ENCODE measurements at places on chromosomes 5 and 9.

- DNase-seq = no peak
These were observed 14.6 kb upstream of the ARSI start for GRCh38 chr5:150317048-150318003.

DNA sequence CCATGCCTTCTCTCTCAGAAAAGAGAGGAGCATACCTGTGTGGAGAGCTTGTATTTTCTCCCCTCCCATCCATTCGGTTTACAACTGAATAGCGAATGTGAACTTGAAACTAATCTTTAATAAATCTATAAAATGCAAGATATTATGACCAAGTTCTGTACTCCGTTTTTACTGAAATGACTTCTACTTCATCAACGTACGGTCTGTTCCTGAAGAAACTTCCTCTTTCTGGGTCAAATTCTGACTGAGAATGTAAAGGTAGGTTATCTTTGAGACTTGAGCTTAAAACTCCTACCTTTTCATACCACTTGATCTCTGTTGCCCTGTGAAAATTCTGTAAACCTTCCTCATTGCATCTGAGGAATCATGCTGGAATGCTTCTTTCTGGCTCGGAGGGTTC, 4.2 kb upstream of the CTNNAL1 start:
- DNase-seq = no peak

GRCh38 chr5:151183456-151184245, 26.1 kb upstream of the ANXA6 start:
- DNase-seq = peak; percentile 28

GRCh38 chr5:159734366-159734765, 181.9 kb upstream of the ADRA1B start:
- no peak for DNase-seq

GRCh38 chr5:58012801-58013315, 447.0 kb downstream of the PLK2 start:
- no peak for DNase-seq

DNA sequence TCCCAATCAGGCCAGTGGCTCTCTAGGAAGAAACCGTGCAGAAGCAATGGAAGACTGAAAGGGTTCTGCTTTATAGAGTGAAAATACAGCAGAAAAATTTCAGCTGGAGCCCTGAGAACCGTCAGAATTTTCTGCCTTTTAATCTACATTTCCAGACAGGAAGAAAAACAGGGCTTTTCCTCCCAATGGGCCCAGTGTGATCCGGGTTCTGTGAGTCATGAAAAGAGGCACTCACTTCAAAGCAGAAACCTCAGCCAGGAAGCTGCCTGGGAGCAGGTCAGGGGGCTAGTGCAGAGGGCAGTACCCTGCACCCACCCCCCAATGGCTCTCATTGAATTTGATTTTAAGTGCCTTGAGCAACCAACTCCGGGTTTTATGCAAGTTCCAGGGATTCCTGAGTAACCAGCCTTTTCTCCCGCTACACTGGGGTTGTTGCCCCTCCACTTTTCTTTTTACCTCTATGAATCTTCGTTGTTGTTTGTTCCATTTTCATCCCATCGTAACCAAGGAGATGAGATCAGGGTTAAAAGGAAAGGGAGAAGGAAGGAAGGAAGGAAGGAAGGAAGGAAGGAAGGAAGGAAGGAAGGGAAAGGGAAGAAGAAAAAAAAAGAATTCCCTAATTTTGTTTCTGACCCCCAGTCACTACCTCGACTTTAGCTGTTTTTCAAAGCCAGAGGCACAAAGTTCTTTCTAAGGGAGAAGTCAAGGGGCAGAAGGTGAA, 1.3 kb downstream of the BARHL1 start:
- DNase-seq = no peak

DNA sequence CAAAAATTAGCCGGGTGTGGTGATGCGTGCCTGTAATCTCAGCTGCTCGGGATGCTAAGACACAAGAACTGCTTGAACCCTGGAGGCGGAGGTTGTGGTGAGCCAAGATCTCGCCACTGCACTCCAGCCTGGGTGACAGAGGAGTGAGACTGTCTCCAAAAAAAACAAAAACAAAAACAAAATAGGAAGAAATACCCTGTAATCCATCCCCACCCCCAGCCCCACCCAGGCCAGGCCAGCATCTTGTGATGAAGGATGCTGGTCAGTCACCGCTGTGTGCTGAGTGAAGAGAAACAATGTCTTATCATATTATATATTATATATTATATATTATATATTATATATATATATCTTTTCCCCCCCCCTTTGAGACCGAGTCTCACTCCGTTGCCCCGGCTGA, 15.4 kb upstream of the CCIN start:
- DNase-seq = no peak

- no peak for DNase-seq
These were observed 186.0 kb downstream of the PAX5 start for GRCh38 chr9:36847781-36848673.

DNA sequence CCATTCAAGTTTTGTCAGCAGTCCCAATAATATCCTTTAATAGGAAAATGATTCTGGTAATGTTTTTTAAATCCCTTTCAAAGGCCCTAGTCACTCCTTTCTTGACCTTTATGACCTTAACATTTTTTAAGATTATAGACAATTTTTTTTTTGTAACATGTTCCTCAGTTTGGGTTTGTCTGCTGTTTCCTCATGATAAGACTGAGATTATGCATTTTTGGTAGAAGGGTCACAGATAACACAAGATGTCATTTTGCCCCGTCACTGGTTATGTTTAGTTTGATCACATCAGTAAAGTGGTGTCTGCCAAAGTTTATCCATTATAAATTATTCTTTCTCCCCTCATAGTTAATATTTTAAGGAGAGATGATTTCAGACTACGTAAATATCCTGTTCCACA, 16.0 kb upstream of the PTPDC1 start:
- no peak for DNase-seq

DNA sequence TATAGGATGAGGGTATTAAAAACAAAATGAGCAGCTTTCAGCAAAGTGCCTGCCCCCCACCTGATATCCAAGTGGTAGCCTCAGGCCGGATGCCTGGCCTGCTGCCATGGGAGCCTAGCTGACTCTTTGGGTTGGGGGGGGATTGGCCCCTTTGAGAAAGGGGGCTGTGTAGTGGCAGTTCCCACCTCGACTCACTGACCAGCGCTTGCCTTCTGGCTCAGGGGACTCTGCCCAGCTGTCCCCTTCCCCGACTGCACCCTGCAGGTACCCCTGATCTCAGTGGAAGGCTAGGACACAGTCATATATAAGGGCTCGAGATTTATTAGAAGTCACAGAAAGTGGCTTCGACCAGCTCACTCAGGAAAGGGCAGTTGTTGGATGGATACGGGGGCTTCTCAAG, 1.5 kb upstream of the NEUROG1 start:
- DNase-seq = no peak

- peak; percentile 73 for DNase-seq
These were observed 824 bp downstream of the MXD3 start for GRCh38 chr5:177310757-177311391.

- DNase-seq = no peak
These were observed 316.4 kb upstream of the TUSC1 start for GRCh38 chr9:25994605-25995004.

- no peak for DNase-seq
These were observed 93.7 kb upstream of the DAB2 start for GRCh38 chr5:39518516-39518915.

DNA sequence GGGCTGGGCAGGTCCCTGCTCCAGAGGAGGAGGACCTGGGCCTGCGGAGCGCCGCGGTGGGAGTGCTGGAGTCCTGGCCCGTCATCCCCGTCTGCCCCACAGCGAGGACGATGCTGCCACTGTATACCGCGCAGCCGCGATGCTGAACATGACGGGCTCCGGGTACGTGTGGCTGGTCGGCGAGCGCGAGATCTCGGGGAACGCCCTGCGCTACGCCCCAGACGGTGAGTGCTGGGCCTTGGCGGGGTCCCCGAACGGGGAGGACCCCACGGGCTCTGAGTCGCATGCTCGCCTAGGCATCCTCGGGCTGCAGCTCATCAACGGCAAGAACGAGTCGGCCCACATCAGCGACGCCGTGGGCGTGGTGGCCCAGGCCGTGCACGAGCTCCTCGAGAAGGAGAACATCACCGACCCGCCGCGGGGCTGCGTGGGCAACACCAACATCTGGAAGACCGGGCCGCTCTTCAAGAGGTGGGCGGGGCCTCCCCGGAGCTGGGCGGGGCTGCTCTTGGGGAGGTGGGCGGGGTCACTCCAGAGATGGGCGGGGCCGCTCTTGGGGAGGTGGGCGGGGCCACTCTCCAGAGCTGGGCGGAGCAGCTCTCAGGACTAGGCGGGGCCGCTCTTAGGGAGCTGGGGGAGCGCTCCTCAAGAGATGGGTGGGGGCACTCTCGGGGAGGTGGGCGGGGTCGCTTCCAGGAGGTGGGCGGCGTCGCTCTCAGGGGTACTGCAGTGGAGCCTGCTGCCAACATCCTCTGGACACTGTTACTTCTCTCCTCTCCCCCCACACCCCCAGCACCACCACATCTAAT, 13.1 kb downstream of the LRRC26 start:
- DNase-seq = no peak

DNA sequence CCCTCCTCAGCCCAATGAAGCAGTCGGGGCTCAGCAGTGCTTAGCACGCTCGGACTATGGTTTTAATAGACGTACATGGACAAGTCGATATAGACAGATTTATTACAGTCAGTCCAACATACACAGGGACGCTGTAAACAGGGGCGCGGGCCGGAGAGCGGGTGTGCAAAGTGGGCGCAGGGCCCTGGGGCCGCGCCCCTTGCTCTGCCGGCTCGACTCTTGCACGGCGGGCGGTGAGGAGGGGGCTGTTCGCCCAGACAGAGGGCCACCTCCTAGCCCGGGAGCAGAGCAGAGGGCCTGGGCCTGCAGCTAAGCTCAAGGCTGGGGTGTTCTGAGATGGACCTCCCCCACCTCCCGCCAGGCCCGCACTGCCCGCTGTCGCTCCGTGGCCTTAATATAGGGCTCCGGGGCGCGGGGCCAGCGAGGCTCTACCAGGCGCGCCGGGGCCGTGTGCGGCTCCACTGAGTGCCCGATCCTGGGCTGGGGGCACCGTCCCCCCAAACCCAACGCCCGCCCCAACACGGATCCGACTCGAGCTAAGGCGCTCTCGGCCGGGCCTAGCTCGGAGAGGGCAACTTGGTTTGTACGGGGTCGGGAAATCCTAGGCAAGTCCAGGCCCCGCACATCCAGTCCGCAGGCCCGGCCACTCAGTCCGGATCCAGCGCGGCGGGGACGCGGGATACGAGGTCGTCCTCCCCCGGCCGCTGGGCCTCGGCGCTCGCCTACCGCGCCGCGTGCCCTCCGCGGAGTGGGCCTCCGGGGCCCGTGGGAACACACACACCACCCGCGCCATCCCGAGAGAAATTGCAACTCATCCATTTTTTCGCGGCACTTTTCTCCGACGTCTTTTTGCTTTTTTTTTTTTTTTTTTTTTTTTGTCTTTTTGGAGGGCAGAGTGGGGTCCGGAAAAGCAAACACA, 6.1 kb downstream of the PITX1 start:
- no peak for DNase-seq

DNA sequence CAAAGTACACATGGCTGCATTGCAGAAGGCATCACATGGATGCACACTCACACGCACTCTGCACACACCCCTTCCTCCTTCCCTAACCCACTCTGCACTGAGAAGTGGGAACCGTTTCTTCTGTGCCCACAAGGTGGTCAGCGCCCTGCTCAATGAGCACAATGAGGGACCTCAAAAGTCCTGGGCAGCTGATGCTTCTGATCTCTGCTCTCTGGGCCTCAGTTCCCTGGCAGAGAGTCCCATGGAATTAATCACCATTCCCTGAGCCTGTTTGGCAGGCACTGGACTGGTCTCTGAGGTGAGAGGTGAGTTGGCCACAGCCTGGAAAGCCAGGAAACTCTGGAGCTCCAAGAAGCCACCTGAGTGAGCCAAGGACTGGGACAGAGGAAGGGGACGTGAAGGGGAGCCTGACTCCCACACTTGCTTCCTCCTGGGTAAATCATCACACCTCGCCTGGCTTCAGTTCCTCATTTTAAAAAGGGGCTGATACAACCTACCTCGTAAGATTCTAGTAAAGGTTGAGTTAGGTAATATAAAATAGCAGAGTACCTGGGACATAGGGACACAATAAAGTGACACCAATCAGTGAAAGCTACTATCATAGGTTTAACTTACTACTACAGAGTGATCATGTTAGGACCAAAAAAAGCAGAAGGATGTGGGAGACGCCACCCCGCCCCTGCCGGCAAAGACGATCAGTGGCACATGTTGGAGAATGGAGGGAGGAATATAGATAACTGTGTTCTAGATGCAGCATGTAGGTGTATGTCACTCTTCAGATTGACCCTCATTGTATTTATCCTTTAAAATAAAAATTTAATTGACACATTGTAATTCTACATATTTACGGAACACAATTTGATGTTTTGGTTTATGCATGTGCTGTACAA, 21.1 kb upstream of the IGFBPL1 start:
- no peak for DNase-seq

DNA sequence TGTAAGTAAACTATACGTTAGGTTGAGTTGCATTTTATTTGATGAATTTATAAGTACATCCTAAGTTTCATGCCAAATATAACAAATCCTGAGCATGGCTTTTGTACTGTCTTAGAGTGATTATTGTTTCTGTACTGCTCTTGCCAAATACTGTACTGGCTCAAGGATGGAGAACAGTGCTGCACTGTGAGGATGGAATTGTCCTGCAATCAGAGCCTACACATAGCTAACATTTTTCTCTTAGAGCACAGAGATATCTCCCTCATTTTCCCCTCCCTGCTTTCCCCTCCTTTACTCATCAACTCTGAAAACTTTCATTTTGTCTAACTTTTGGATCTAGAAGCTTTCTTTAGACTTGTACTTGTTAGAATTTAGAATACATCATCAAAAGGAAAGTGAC, 28.3 kb downstream of the LRRC70 start:
- no peak for DNase-seq

- no peak for DNase-seq
These were observed 88.4 kb upstream of the TNFSF8 start for GRCh38 chr9:115018547-115019435.

- no peak for DNase-seq
These were observed 3.7 kb downstream of the NR4A3 start for GRCh38 chr9:99825172-99826046.

DNA sequence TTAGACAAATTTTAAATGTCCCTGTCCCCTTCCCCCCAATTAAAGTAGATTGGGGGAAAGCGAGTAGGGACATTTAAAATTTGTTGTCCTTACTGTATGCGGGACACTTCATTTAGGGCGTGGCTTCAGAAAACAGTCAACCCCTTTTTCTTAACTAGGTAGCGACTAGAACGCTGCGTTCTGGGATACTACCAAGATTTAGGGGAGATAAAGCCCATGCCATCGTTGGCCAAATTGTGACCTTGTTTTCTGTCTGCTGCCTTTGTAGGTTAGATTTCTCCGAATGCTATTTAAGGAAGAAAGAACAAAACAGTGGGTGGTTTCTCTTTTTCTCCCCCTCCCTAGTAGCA, 1.2 kb downstream of the CKS2 start:
- DNase-seq = no peak

- no peak for DNase-seq
These were observed 952.0 kb downstream of the NR2F1-AS1 start for GRCh38 chr5:92629000-92629399.

DNA sequence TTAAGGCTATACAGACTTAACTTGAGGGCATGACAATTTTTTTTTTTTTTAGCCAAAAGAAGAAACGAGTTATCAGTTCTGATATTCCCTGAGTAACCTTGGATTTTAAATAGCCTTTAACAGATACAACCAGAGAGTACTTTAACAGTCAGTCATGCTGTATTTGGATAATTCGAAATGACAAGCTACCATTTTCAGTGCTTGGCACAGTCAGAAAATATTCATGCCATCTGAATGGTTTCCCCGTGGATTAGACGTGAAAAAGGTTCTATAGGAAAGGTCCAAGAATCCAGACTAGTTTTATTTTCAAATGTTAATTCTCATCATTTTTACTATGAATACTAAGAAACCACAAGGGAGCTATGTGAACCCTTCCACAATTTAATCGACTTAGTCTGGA, 165.7 kb downstream of the PAM start:
- no peak for DNase-seq

GRCh38 chr5:154015071-154015693, 23.5 kb downstream of the FAM114A2 start:
- no peak for DNase-seq
